Thoracic aorta (tissue), 2 donors: ENCODE measurements at places on chromosomes 1 and 21.

- no peaks in the 10 kb centered on the region for H3K27me3 ChIP-seq
- no peak overlapping the region for H3K27ac ChIP-seq
- H3K4me1 ChIP-seq = no peaks in the 10 kb centered on the region
- no peak overlapping the region for H3K4me3 ChIP-seq
- no peaks in the 10 kb centered on the region for H3K36me3 ChIP-seq
These were observed 172.9 kb downstream of the DISC1 start for GRCh38 chr1:231799363-231799986.

- no peaks in the 10 kb centered on the region for H3K4me1 ChIP-seq
- H3K4me3 ChIP-seq = no peak overlapping the region
- no peak overlapping the region for H3K27ac ChIP-seq
- no peak for DNase-seq
- H3K36me3 ChIP-seq = no peaks in the 10 kb centered on the region
These were observed 32.0 kb upstream of the CD2 start for GRCh38 chr1:116722016-116722838.

- no peak overlapping the region for H3K4me3 ChIP-seq
- H3K27ac ChIP-seq = no peak overlapping the region
- no peak for DNase-seq
- no peaks in the 10 kb centered on the region for H3K4me1 ChIP-seq
- H3K27me3 ChIP-seq = no peaks in the 10 kb centered on the region
These were observed 79.4 kb upstream of the RUNX1 start for GRCh38 chr21:35128536-35128935.

GRCh38 chr1:114703242-114703641, 7.9 kb upstream of the AMPD1 start:
- H3K27me3 ChIP-seq = no peaks in the 10 kb centered on the region
- H3K36me3 ChIP-seq = peaks cover 24% of the 10 kb centered on the region
- no peak overlapping the region for H3K27ac ChIP-seq
- no peaks in the 10 kb centered on the region for H3K4me1 ChIP-seq
- H3K4me3 ChIP-seq = no peak overlapping the region

DNA sequence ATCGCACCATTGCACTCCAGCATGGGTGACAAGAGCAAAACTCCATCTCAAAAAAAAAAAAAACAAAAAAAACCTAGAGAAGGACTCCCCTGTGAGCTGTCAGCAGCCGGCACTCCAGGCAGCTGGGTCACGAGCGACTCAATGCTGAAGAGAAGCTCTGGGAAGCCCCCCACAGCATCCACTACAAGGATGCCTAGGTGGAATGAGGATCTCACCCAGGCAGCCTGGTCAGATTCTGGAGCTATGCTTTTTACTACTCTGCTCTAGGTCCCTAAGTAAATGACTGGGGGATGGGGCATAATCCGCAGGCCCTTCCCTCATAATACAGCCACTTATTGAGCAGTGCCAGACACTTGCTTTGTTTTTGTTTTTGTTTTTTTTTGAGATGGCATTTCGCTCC, 6.6 kb downstream of the BMP8B start:
- no peaks in the 10 kb centered on the region for H3K36me3 ChIP-seq
- H3K27ac ChIP-seq = no peak overlapping the region
- DNase-seq = no peak
- H3K4me1 ChIP-seq = no peaks in the 10 kb centered on the region
- no peaks in the 10 kb centered on the region for H3K27me3 ChIP-seq

DNA sequence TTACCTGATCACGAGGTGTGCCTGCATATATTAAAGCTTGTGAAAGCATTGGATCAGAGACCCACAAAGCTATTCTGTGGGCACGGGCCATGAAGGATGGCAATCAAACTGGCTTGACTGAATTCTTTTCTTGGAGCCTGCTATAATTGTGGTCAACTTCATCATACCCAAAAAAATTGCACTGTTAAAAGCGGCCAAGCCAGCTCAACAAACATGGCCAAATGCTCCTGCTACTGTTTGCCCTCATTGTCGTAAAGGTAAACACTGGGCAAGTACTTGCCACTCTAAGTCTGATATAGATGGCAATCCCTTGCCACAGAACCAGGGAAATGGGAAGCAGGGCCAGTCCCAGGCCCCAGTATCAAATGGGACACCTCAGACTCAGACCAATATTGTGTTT, 6.6 kb upstream of the GSTM5 start:
- H3K36me3 ChIP-seq = no peaks in the 10 kb centered on the region
- no peaks in the 10 kb centered on the region for H3K27me3 ChIP-seq
- no peak for DNase-seq
- H3K4me1 ChIP-seq = no peaks in the 10 kb centered on the region
- H3K4me3 ChIP-seq = no peak overlapping the region
- H3K27ac ChIP-seq = no peak overlapping the region
